ENCODE measurements at places on chromosomes 12 and 14.

- DNase-seq, result no peak
These were observed 17.1 kb downstream of the DICER1 start for GRCh38 chr14:95140060-95140858.

DNA sequence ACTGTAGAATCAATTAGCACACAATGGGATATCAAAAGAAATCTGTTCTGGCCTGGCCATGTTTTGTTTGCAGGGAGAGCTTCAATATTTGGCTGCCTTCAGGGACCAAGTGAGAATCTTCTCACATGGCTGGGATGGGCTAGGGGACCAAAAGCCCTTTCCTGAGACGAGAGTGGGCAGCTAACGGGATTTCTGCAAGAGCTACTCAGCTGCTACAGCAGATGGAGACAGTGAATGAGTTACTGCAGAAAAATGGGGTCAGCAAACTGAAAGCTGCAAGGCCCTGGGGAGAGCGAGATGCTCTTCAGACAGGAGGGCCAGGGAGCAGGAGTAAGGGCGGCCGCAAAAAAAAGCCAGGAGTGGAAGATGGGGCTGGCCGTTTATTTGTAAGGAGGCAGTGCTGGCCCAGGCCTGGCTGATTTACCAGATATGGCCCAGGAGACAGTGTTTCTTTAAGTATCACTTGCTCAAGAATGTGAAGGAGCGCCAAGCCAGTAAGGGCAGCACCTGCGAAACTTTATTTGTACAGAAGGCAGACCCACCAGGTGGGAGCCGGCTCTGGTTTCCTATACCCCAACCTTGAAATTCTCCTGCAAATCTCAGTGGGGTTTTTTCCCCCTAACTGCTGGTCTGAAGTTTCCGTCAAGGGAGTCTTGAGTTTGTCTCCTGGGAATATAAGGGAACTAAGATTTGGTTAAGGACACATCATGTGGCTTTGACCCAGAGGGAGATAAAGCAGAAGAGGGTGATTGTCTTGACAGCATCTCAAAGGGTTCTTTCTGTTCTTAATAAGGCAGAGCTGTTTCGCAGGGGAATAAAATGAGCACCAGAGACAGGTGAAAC lies 57.8 kb downstream of the SSH1 start:
- DNase-seq, result no peak

DNA sequence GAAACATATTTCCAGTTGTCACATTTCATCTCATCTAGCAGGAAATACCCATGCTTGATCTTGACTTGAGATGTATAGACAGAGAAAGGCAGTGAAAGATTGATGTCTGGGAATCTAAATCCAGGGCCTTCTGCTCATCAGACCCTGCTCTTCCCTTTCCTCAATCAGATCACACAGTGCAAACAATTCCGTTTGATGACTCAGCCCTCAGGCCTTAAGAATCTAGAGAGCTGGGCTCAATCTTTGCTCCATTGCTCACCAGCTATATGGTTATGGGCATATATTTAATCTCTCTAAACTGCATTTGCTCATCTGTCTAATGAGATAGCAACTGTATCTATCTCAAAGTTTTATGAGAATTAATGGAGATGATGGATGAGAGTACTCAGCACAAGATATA lies 201.8 kb upstream of the CCDC196 start:
- no peak for DNase-seq

GRCh38 chr12:48286665-48287064 lies 64.1 kb downstream of the ZNF641 start:
- DNase-seq, result no peak

- DNase-seq, result no peak
These were observed 39.5 kb upstream of the DUSP6 start for GRCh38 chr12:89391726-89392336.

DNA sequence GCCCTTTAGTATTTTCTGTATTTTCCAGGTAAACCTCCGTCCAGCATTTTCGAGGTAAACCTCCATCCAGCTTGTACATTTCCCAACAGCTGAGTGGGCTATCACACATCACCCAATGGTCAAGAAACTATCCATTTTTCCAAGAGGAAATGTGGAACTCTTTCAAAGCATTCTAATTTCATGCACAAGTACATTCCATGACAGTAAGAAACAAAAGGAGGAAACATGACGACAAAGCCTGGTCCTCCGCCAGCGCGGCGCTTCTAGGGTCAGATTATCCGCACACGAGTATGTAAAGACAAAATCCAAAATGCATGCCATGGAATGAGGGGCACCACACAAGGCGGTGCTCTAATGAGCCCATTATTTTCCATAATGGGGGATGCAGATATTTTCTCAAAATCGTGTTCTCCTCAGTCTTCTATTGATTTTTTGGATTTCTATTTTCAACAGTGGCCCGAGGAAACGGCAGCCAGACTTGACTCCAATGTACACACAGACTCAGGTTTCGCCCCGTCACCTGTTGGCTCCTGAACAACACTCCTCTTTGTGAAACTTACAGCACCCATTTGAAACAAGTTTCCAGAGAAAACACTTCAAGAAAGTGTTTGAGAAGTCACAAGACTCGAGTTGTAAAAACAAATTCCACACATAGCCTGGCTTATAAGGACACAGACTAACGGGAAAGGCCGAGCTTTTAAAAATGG lies 107.4 kb downstream of the PRICKLE1 start:
- no peak for DNase-seq

- DNase-seq, result no peak
These were observed 708.0 kb downstream of the BCL11B start for GRCh38 chr14:98564006-98564405.

DNA sequence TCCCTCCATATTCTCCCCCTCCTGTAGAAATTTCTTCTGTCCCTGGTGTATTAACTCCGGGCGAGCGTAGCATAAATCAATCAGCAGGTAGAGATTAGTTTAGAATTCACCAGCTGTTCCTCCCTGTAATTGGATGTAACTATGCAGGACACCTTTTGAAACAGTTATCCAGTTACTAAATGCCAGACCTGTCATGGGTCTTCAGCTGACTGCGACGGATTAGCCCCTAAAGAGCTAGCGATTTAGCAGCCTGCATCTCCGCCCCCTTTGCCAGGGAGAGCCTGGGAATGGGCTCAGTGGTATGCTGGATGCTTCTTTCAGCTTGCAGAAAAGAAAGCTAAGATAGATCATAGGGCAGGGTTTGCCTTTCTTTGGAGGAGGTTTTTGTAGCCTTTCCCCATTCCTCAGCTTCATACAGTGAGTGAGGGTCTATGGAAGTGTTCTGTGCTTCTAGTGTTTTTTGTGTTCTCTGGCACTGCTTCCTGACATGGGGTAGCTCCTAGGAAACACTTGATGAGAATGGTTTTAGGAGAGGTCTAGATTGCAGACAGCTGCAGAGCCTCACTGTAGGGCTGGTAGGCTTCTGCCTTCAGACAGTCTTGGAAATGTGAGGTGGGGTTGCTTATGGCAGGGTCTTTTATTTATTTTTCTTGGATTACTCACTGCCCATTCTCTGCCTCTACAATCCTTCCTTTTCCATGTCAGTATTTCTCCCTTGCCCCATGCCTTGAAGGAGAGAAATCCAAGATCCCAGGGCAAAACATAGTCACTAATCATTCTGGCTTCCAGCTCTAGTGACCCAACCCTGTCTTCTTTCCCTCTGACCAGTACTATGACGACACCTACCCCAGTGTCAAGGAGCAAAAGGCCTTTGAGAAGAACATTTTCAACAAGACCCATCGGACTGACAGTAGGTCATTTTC lies 16.7 kb downstream of the COPZ1 start:
- no peak for DNase-seq

DNA sequence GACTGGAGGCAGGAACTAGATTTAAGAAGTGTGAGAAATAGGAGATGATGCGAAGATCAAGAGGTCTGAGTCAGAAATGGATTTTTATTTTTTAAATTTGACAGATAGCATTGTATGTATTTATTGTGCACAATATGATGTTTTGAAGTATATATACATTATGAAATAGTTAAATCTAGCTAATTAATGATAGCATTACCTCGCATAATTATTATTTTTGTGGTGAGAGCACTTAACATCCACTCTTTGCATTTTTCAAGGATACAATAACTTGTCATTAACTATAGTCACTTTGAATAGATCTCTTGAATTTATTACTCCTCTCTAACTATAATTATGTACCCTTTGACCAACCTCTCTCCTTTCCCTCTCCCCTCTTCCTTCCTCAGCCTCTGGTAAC lies 3.7 kb downstream of the SMOC1 start:
- DNase-seq, result no peak

DNA sequence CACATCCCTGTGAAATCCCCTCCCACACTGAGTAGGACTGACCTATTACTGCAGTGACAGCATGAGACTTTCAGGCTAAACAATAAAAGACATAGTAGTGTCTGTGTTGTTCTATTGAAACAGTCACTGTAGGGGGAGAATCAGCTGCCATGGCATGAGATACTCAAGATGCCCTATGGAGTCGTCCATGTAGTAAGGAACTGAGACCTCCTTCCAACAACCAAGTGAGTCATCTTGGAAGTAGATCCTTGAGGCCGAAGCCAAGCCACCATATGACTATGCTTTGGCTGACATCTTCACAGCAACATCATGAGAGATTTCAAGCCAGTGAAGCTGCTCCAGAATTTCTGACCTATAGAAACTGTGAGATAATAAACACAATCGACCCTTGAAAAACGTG lies 12.1 kb upstream of the LRP6 start:
- DNase-seq, result no peak

GRCh38 chr12:117580015-117580717 lies 218.7 kb upstream of the NOS1 start:
- DNase-seq, result no peak

GRCh38 chr14:23299986-23300686 lies 2.5 kb downstream of the PPP1R3E start:
- no peak for DNase-seq

GRCh38 chr12:94427501-94428381 lies 31.9 kb downstream of the CEP83 start:
- DNase-seq, result no peak

DNA sequence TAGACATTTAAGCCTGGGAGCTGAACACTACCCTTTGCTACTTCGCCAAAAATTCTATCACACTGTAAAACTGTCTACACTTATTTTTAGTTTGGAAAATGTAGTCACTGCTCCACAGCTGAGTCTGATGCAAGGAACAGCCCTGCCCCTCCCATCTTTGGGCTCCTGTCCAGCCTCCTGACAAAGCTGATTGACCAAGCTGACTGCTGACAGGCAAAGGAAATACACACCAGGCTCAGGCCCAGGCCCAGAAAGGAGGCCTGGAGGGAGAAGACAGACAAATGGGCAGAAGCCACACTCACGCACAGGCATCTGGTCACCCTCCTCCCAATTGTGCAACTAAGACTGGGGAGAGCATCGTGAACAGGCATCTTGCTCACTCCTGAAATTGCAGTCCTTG lies 55.3 kb downstream of the ISCA2 start:
- no peak for DNase-seq

DNA sequence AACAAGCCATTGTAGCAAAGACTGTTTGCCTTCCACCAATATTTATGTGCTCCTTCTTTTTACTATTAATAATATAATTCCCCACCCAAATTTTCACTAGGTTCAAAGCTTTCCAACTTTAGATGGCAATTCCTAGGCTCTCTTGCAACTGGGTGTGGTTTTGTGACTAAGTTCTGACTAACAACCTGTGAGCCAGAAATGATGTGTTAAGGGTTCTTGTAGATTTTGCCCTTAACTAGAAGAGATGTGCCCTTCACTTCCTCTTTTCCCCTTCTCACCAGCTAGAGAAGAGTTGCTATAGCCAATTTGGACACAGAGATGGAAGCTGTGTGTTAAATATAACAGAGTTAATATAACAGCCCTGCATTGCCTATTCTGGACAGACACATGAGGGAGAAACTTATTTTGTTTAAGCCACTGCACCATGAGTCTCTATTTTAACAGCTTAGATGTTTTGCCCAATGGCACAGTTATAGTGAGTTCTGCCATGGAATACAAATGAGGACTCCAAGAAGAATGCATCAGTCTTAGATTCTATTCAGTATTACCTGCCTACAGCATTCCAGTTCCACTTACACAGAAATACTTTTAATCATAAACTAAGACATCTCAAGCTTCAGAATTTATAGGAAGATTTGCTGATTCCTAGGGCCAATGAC lies 216.2 kb downstream of the DUSP6 start:
- no peak for DNase-seq

- DNase-seq, result no peak
These were observed 63.2 kb downstream of the ZNF664 start for GRCh38 chr12:124036171-124036598.

GRCh38 chr12:77723308-77723707 lies 107.4 kb upstream of the NAV3 start:
- DNase-seq, result no peak

- no peak for DNase-seq
These were observed 38.7 kb downstream of the GLT8D2 start for GRCh38 chr12:104011253-104011652.

DNA sequence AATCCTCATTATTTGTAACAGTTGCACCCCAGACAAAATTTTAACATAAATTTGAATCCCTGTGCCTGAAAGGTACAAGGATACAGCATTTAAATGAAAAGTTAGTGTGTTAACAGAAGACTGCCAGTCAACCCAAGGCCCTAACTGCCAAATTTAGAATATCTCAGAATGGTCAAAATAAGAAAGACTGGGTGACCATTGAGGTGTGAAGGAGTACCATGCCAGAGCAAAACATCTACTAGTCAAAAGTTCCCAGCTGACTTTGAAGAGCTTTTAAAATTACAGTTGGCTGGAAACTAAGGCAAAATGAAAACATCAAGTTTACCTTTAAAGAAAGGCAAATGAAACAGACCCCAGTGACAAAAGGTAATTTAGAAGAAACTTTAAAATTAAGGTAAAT lies 18.4 kb downstream of the SAV1 start:
- DNase-seq, result no peak

GRCh38 chr14:104478656-104479055 lies 100.9 kb upstream of the C14orf180 start:
- DNase-seq, result no peak

GRCh38 chr12:84658877-84659276 lies 253.7 kb downstream of the SLC6A15 start:
- DNase-seq, result no peak

DNA sequence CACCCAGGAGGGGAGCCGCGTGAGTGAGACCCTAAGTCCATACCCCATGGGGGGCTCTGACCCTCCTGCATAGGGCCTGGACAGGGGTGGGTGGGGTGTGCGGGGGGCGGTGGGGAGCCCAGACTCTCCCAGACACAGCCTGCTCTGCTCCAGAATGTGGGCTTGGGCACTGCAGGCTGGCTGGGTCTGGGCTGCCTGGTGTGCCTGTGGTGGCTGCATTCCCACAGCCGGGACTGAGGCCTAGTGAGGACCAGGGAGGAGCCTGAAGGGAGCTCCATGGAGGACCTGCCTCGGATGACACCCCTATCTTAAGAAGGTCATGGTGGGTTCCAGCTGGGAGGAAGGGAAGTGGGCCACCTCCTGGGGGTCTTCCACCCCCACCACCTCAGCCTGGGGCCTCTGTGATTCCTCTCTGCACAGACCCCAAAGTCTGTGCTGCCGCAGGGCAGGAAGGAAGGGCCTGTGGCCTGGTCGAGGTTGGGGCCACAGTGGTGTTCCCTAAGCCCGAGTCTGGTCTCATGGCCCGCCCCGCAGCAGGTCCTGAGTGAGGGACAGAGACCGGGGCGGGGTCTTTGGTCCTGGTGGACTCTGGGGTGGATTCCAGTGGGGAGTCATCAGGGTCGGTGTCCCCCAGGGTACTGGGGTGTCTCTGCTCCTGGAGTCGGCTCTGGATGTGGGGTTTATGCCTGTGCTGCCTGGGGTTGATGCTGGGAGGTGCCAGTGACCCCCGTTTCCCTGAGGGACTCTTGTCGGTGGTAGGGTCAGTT lies 392.3 kb downstream of the TMEM121 start:
- DNase-seq, result no peak
